ENCODE measurements at places on chromosomes 2 and 18.

DNA sequence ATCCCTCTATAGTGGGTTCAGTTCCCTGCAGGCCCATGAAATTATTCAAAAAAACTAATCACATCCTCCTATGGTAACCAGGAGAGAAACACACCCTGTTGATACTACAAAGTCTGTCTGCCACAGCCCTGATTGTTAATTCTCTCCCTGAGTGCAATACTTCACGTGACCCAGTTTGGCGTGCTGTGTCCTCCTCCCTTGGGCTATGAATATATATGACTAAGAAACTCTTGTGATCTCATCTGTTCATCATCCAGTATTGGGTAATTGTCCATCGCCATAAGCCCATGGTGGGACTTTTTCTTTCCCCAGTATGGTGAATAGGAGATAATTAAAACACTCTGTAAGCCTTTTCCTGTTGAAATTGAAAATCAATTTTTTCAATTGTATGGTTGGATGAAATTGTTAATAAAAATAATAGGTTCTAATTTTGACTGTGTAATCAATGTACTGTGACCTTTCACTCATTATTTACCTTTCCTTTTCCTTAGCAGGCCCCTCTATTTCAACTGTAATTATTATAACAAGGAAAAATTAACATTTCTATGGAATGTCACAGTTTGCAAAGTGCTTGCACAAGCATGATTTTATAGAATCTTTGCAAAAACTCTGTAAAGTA, 1822.6 kb downstream of the SUCLG1 start:
- no peak for DNase-seq

DNA sequence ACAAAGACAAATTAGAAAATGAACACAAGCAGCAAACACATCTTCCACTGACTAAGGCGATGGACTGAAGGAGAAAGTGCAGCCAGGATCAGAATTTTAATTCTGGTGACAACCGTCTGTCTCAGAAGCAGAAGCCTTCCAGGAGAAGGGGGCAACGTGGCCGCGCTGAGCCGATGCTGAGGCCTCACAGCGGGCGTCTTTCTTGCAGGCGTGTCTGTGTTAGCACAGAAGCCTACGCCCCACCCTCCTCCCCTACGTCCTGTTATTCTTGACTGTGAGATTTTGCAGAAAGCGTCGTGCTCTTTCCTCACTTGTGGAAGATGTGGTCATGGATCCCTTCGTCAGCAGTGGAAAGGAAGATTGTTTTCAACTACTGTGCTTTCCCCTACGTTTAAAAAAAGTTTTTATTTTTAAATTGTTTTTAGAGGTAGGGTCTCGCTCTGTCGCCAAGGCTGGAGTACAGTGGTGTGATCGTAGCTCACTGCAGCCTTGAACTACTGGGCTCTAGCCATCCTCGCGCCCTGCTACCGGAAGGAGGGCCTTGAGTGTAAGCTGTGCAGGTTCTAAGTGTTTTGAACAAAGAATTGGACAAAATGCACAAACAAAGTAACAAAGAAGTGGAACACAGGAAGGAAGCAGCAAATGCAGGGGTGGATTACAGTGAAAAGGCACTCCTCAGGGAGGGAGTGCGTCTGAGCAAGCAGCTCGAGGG, 422.0 kb downstream of the GALR1 start:
- no peak for DNase-seq

DNA sequence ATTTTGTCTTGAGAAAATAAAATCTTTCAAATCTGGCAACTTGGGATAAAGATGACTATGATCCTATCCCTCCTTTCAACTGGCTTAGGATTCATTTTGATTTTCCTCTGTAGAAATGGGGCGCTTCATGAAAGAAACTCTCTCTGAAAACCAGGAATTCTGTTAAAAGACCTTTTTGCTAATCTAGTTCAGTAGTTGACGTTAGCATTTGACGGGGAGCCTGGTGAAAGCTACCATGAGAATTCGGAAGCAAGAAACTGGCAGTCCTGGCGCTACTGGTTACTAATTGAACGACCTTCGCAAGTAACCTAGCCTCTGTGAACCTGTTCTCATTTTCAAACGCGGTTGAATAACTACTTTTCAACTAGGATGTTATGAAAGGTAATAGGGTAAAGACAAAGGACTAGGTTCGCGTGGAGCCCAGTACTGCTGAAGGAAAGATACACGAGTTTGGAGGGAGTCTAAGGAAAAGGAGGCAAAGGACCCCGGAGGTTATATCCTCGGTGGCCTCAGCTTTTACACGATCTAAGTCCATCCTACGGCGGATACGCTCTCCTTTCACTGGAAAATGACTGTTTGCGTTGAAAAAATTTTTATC, 604 bp upstream of the STK11IP start:
- no peak for DNase-seq

DNA sequence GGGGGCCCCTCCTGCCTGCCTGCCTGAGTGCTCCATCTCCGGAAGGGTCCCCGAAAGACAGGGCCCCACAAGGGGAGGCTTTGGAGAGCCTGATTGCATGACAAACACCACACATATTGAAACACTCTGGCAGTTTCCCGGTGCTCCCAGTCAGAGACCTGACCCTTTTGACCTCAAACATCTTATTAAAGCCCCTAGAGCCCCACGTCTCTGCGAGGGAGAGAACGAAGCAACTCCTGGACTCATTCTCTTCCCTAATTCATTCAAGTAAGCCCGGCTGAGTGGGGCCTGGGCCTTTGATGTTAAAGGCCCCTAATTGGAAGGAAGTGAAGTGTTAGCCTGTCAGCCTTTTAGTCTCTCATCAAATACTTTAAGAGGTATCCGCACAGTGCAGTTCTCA, 335.6 kb downstream of the CYRIA start:
- no peak for DNase-seq

DNA sequence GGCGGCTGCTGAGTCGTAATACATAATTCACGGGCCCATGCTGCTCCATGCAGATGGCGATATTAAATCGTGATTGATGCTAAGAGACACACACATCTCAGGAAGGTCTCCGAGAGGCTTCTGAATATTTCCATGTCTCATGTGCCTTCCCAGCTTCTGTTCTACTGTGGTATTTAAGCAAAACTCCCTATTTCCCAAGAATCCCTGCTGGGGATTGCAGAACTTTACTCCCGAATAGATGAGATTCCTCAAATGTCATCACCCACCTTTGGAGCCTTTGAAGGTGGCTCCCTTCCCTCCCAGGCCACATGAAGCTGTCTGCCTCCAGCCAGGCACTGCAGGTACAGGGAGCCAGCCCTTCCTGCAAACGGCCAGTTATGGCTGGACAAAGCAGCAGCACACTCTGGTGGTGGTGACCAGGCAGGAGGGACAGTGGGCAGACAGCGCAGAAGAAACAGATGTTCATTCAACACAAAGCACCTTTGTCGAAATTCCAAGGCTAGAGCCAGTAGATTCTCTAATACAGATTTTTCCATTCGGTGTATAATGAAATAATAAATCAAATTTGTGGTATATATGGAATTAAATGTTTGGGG, 14.1 kb downstream of the NRP2 start:
- no peak for DNase-seq

DNA sequence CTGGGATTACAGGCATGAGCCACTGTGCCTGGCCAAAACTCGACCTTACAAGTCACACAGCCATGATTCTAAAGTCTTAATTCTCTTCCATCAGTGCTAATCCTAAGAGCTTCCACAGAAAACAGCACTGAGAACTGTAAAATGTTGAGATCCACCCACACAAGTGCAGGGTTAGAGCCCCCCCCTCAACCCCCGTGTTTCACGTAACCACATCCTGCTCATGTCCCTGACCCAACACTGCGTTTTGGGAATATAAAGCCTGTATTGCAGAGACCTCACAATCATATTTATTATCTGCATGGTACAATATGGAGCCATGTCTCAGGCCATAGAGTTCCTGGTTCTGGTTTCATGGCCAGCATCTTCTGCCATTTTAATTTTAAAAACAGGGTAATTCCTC, 110.8 kb downstream of the GBX2 start:
- DNase-seq = no peak

- no peak for DNase-seq
These were observed 14.8 kb downstream of the CERKL start for GRCh38 chr2:181642086-181642485.

GRCh38 chr2:144796164-144796563, 276.2 kb upstream of the ZEB2 start:
- DNase-seq = no peak

DNA sequence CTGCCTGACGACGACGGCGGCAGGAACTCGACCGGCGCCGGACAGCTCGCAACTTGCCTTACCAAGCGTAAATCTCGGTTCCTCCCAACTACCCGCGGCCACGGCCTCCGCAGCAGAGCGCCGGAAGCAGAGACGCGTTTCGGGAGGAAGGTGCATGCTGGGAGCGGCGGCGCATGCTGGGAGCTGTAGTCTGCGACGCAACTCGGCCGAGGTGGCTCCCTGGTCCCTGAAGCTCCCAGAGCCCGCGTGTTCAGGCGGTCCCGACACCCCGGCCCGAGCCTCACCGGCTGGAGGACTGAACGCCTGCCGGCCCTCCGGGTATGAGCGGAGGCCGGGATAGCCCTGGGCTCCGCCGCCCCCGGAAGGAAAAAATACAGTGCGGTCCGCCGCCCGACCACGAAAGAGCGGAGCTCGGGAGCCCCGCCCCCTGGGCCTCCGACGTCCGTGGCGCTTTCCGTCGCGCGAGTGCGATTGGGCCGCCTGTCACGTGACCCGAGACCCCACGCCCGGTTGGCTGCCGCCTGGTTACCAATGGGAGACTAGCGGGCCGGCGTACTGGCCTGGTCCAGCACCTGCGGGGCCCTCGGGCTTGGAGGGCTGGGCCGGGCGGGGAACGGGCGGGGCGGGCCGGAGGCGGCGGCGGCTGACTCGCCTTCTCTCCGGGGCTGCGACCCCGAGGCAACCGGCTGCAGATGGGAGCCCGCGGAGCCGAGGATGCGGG, at the start of gene CAPN10:
Gene CAPN10, plus strand, starts transcription at position 537 of the 721 bp plus-strand sequence. Its CDS starts 178 bp downstream, at position 715.
- peak; percentile 98 for DNase-seq
